ENCODE measurements at places on chromosomes 3 and 15.
A peak's percentile ranks its signal among the peaks of the same experiment; 100 is the strongest.

GRCh38 chr3:34783876-34784275 is 855.4 kb upstream of the ARPP21 start:
- H3K27me3 ChIP-seq, result no peaks in the 10 kb centered on the region
- H3K27ac ChIP-seq, result no peak overlapping the region
- H3K36me3 ChIP-seq, result no peaks in the 10 kb centered on the region
- H3K4me3 ChIP-seq, result no peak overlapping the region

- H3K36me3 ChIP-seq, result no peaks in the 10 kb centered on the region
- no peaks in the 10 kb centered on the region for H3K27me3 ChIP-seq
- H3K4me3 ChIP-seq, result no peak overlapping the region
- H3K27ac ChIP-seq, result no peak overlapping the region
- no peak for DNase-seq
Measured at GRCh38 chr3:36546226-36546625, 165.9 kb downstream of the STAC start.

- DNase-seq, result no peak
- H3K36me3 ChIP-seq, result no peaks in the 10 kb centered on the region
Measured at GRCh38 chr3:24199775-24200247, 254.7 kb downstream of the NR1D2 start.

DNA sequence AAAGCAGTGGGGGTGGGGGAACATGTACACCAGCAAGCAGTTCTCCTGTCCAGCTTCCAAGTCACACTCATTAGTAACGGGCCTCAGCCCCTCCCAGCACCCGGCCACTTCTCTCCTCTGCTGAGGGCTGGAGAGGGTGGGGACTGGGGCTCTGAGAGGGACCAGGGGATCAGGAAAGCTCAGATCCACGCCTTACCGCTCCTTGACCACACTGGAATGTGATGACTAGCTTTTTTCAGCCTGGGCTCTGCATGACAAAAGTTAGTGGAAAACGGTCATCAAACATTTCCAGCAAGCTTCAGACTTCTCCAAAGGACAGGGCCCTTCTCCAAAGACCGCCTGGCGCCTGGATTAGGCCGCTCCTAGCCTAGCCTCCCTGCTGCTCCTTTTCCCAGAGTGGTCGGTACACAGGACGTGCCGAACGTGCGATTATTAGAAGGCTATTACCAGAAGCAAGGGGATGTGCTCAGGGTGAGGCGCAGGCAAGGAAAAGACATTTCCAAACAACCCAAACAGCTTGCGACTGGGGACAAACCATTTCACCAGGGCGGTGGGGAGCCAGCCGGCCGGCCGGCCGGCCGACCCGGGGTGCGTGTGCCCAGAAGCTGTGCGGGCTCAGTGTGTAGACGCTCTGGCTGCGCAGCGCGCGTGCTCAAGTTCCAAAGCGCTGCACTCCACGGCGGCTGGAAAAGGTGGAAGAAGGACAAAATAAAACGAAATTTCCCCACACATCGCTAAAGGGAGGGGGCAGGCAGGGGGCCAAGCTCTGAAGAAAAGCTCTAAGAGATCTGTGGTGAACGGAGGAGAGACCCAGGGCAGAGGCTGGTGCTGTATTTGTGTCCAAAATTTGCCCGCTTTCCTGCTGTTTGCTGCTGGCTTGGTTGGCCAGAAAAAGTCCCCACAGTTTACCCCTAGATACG is 51.0 kb upstream of the SSR3 start:
- peak; percentile 91 for DNase-seq
- peak overlapping the region; percentile 78 for H3K27ac ChIP-seq
- no peaks in the 10 kb centered on the region for H3K36me3 ChIP-seq
- H3K4me1 ChIP-seq, result peaks cover 43% of the 10 kb centered on the region
- peak overlapping the region; percentile 57 for H3K4me3 ChIP-seq

DNA sequence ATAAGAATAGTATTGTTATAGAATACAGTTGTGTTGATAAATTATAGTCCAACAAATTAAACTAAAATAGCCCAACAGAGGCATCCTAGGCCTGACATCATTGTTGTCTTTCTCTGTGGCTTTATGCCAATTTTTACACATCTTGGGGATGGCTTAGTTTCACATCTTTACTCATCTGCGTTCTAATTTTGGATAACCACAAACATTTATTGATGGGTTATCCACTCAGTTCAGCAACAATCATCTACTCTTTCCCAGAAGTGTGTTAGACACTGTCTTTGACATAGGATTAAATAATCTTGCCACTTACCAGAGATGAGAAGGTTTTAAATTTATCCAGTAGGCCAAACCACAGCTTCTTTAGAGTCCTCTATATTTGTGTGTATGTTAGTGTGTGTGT is 120.8 kb upstream of the PHLDB2 start:
- H3K4me3 ChIP-seq, result no peak overlapping the region
- H3K36me3 ChIP-seq, result no peaks in the 10 kb centered on the region
- peak overlapping the region; percentile 64 for H3K27ac ChIP-seq

DNA sequence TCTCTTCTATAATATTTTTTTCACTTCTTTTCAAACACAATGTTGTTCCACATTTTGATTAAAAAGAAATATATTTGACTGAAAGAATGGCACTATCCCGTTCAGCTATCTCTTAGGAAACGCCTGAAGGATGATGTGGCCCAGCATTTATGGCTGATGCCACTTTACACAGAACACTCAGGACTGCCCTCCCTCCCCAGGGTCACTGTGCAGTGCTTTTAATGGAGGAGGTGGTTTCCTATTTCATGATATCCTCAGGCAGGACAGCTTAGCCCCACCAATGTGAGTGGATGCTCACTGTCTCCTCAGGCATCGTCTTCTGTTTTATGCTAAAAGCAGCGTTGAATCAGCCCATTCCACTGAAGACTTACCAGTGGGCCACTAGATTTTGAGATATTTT is 135.9 kb downstream of the KCNAB1 start:
- no peak overlapping the region for H3K4me3 ChIP-seq
- H3K4me1 ChIP-seq, result peaks cover 5% of the 10 kb centered on the region
- no peaks in the 10 kb centered on the region for H3K27me3 ChIP-seq
- no peak overlapping the region for H3K27ac ChIP-seq
- no peak for DNase-seq

GRCh38 chr3:160531311-160531710 is 34.1 kb downstream of the KPNA4 start:
- H3K4me3 ChIP-seq, result no peak overlapping the region
- no peaks in the 10 kb centered on the region for H3K27me3 ChIP-seq
- DNase-seq, result no peak
- no peaks in the 10 kb centered on the region for H3K4me1 ChIP-seq

GRCh38 chr15:98812716-98813446 is 164.5 kb downstream of the IGF1R start:
- H3K36me3 ChIP-seq, result no peaks in the 10 kb centered on the region
- no peak overlapping the region for H3K4me3 ChIP-seq
- peaks cover 16% of the 10 kb centered on the region for H3K4me1 ChIP-seq
- no peak for DNase-seq
- no peaks in the 10 kb centered on the region for H3K27me3 ChIP-seq

DNA sequence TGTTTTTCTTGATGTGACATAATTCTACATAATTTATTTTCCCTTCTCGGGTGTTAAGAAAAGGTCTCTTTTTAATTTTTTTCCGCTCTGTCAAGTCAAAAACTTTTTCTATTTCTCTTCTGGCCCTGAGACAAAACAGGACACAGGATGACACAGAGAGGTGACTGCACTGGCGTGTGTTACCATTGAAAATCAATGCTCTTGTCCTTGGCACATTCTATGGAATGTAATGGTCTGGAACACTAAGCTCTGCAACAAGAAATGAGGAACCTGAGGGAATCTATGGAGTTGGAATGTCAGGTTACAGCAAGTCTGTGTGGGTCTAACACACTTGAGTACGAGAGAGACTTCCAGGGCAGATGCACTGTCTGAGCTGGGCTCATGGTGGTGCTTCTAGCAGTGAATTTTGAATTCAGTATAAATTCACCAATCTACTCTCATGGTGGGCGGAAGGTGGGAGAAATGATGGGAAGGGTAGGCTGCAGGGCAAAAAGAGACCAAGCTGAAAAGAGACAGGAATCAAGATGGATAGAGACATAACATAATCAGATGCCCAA is 508.3 kb downstream of the TUSC7 start:
- no peaks in the 10 kb centered on the region for H3K27me3 ChIP-seq
- H3K4me3 ChIP-seq, result no peak overlapping the region
- H3K36me3 ChIP-seq, result no peaks in the 10 kb centered on the region
- H3K4me1 ChIP-seq, result no peaks in the 10 kb centered on the region

DNA sequence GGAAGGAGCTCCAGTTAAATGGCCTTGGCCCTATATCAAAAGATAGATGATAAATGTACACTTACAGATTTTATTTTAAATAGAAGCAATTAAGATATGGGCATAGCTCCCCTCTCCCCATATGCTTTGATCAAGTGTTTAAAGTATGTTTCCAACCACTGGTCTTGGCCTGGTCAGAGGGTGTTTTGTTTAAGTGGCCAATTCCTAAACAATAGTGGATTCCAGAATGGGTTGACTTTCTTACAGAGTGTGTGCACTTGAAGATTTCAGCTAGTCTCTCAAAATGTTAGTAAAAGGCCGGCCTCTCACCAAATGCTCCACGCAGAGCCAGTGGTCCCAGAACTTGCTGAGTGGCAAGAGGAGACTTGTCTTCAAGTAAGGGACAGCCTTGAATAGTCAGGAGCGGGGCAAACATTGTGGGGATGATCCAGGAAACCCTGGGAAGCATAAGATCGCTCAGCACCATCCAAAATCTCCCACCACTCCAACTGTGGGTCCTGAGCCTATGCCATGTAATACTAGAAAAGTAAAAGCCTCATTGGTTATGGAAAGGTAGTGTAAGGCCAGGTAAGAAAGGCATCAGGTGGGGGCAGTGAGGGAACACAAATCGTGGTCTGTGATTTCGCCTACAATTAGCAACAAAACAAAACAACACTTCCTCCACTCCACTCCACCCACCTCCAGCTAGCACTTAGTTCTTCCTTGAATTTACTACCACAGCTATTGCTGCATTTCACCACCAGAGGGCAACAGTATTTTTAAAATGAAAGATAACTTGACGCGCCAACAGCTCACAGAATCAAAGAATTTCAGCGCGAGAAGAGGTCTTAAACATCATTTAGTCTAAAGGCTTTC is 4.8 kb downstream of the RARRES1 start:
- DNase-seq, result no peak
- peak overlapping the region; percentile 44 for H3K27ac ChIP-seq
- peak overlapping the region; percentile 36 for H3K4me3 ChIP-seq
- no peaks in the 10 kb centered on the region for H3K36me3 ChIP-seq
- peaks cover 66% of the 10 kb centered on the region for H3K4me1 ChIP-seq

GRCh38 chr15:48802867-48803266 is 8.0 kb downstream of the CEP152 start:
- H3K4me3 ChIP-seq, result no peak overlapping the region
- no peaks in the 10 kb centered on the region for H3K36me3 ChIP-seq
- H3K27ac ChIP-seq, result no peak overlapping the region
- no peak for DNase-seq

- no peak overlapping the region for H3K27ac ChIP-seq
- H3K36me3 ChIP-seq, result no peaks in the 10 kb centered on the region
- DNase-seq, result no peak
- H3K4me1 ChIP-seq, result peaks cover 13% of the 10 kb centered on the region
Measured at GRCh38 chr3:9147215-9147895, 102.1 kb downstream of the SRGAP3 start.

- H3K4me3 ChIP-seq, result no peak overlapping the region
- H3K27me3 ChIP-seq, result no peaks in the 10 kb centered on the region
- H3K27ac ChIP-seq, result no peak overlapping the region
- H3K4me1 ChIP-seq, result no peaks in the 10 kb centered on the region
- peak; percentile 2 for DNase-seq
Measured at GRCh38 chr15:99911816-99912215, 178.6 kb upstream of the LYSMD4 start.

- no peak overlapping the region for H3K4me3 ChIP-seq
- H3K4me1 ChIP-seq, result peaks cover 74% of the 10 kb centered on the region
- no peaks in the 10 kb centered on the region for H3K27me3 ChIP-seq
- H3K36me3 ChIP-seq, result peaks cover 14% of the 10 kb centered on the region
Measured at GRCh38 chr3:16370872-16371740, 106.1 kb downstream of the OXNAD1 start.

- H3K4me3 ChIP-seq, result no peak overlapping the region
- H3K27ac ChIP-seq, result no peak overlapping the region
- no peak for DNase-seq
- H3K4me1 ChIP-seq, result no peaks in the 10 kb centered on the region
- H3K27me3 ChIP-seq, result no peaks in the 10 kb centered on the region
- no peaks in the 10 kb centered on the region for H3K36me3 ChIP-seq
Measured at GRCh38 chr15:69443032-69443611, 9.5 kb upstream of the RPLP1 start.

DNA sequence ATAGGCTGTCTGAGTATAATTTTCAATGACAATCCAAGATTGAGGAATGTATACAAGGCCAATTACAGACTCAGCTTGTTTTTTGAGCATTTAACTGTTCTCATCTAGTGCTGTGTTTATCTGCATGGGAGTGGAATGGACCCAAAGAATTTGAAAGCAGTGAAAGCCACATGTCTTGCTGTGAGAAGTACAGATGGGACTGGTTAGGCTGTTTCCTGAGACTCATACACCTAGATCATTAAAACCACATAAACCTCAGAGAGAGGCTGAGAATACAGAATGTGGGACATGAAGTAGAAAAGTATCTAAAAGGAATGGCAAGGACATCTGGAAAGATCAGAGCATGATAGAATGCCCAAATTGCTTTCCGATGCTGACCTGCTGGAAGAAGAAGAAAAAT is 224.6 kb downstream of the NLGN1 start:
- no peak overlapping the region for H3K27ac ChIP-seq
- H3K4me3 ChIP-seq, result no peak overlapping the region
- no peak for DNase-seq
- H3K4me1 ChIP-seq, result peaks cover 12% of the 10 kb centered on the region

DNA sequence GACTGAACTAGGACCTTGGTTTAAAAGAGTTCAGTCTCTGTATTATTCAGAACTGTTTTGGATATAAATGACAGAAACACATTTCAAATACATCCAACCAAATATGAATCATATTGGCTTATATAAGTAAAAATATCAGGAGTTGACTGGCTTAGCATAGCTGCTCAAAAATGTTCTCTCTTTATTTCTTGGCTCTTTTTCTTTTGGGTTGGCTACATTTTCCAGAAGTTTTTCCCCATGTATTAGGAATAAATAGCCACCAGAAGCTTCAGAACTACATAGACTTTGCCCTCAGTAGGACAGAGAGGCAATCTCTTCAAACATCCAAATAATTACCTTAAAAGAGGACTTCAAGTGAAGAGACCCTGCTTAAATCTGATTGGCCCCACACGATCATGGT is 32.7 kb downstream of the KCNMB2 start:
- no peaks in the 10 kb centered on the region for H3K4me1 ChIP-seq
- no peaks in the 10 kb centered on the region for H3K36me3 ChIP-seq
- H3K4me3 ChIP-seq, result no peak overlapping the region
- no peak for DNase-seq

- no peaks in the 10 kb centered on the region for H3K36me3 ChIP-seq
- no peak for DNase-seq
- H3K4me1 ChIP-seq, result no peaks in the 10 kb centered on the region
- no peaks in the 10 kb centered on the region for H3K27me3 ChIP-seq
- no peak overlapping the region for H3K27ac ChIP-seq
- no peak overlapping the region for H3K4me3 ChIP-seq
Measured at GRCh38 chr3:63519426-63519825, 133.0 kb upstream of the SNTN start.

GRCh38 chr15:72034351-72034750 is 83.6 kb downstream of the MYO9A start:
- H3K27ac ChIP-seq, result peak overlapping the region; percentile 49
- peaks cover 59% of the 10 kb centered on the region for H3K4me1 ChIP-seq
- peaks cover 14% of the 10 kb centered on the region for H3K36me3 ChIP-seq
- no peaks in the 10 kb centered on the region for H3K27me3 ChIP-seq
- no peak overlapping the region for H3K4me3 ChIP-seq

All from esophagus muscularis mucosa (tissue), 4 donors.